ENCODE measurements at places on chromosomes 5 and 9.

GRCh38 chr5:124522992-124523391, 223.4 kb downstream of the ZNF608 start:
- DNase-seq = no peak

- no peak for DNase-seq
These were observed 291.2 kb downstream of the IRX1 start for GRCh38 chr5:3886524-3887451.

DNA sequence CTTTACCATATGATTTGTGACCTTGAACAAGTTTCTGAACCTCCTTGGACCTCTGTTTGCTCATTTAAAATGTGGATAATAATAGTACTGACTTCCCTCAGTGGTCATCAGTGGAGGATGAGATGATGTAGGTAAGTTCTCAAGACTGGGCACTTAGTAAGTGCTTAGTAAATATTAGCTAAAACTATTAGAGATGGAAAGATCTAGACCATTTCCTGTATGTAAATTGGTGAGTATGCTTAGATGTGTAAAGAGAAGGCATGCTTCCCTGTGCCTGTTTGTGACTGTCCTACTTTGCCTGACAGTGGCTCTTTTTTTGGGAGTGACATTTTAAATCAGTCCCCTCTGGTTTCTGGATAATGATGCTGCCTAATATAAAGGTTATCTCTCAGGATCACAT, 288.1 kb downstream of the GABRB2 start:
- no peak for DNase-seq

GRCh38 chr9:112162621-112163413, 12.3 kb downstream of the SUSD1 start:
- DNase-seq = no peak

DNA sequence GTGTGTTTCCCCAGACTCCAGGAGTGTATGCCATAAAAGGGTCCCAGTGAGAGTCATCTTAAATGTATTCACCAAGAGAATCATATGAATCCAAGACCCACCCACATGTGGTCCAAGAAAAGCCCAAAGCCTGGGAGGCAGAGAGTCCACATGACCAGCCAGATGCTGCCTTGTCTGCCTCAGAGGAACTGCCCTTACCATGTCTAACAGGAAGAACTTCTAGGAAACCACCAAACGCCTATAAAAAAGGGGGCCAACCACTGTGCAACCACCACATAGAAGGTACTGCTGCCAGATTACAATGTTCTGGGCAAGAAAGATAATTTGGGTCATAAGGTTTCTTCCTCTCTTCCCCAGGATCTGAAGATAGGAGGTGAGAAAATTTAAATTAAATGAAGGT, 129.8 kb upstream of the SLC24A2 start:
- DNase-seq = no peak

- DNase-seq = no peak
These were observed 270.7 kb upstream of the WWC1 start for GRCh38 chr5:168020542-168021294.

DNA sequence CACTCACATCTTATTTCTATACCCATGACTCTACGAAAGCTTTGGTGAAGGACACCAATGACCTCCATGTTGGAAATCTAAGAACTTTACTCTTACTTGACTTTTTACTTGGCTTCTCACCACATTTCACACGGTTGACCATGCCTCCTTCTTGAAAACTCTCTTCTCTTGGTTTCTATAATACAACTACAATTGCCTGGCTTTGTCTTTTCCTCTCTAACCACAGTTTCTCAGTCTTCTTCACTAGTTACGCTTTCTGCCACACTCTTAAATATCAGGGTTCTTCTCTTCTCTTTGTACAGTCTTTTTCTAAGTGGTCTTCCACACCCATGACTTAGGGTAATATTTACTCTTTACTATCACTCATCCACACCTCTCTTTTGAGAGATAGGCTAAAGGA, 2079.8 kb upstream of the WWC1 start:
- no peak for DNase-seq

- DNase-seq = no peak
These were observed 259.8 kb downstream of the ARRDC3 start for GRCh38 chr5:91123291-91123690.

- DNase-seq = no peak
These were observed 26.8 kb downstream of the SMAD5 start for GRCh38 chr5:136159457-136159856.

GRCh38 chr5:1243487-1244130, 18.4 kb downstream of the SLC6A18 start:
- DNase-seq = no peak

DNA sequence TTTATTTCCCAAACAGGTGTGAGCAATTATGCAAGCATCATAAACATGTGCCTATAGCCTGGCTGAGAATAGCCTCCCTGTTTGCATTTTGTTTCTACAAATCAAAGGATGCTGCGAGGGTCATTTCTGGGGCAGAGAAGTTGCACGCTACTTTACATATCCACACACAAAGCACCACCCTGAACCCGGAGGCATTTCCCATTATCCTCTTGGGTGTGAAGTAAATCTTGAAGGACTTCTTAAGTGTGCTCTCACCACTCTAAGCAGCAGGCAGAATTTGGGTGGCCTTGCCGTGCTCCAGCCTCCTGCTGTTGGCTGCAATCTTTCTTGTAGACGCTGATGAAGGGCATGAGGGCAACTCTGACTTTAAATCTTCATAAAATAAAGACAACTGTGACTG, 124.0 kb upstream of the TLE4 start:
- DNase-seq = no peak

GRCh38 chr5:72834924-72835323, 18.5 kb downstream of the TNPO1 start:
- DNase-seq = no peak

DNA sequence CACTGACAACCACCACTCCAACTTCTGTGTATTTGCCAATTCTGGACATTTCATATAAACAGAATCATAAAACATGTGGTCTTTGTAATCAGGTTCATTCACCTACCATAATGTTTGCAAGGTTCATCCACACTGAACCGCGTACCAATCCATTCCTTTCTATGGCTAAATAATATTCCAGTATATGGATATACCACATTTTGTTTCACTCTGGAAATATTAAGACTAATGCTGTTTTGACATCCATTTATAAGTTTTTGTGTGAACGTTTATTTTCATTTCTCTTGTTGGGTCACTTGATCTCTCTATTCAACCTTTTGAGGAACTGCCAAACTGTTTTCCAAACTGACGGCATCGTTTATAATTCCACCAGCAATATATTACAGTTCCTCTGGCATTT, 26.3 kb upstream of the RNF38 start:
- no peak for DNase-seq

DNA sequence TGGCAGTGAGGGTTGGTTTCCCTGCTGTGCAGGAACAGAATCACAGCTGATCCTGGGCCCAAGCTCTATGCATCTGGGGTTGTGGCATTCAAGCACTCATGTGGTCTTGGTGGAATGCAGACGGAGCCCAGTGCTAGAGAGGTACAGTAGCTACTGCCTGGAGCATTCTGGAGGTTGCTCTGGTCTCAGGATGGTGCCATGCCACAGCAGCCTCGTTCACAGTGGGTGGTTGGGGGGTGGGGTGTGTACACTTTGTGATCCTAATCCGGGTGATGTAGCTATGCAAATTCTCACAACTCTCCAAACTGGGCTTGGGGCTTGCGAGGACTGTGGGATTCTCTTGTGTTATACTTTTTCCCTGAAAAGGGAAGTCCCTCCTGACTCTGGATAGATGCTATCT, 45.2 kb downstream of the FGD3 start:
- no peak for DNase-seq

GRCh38 chr9:131679261-131680020, 60.4 kb downstream of the RAPGEF1 start:
- DNase-seq = no peak
